Neural crest cell (in vitro differentiated cells): ENCODE measurements at places on chromosomes 5 and 9. TPM values are rescaled to one million over a fixed set of nuclear protein-coding genes. Genes with fewer than 3 reads are reported as not detected.

AGXT2 gene
- total RNA-seq, result not detected in 2 replicates

S100Z gene
- total RNA-seq, result not detected in 2 replicates

OLFM1 gene
- total RNA-seq, result 23.3 and 27.2 TPM in 2 replicates

DNA sequence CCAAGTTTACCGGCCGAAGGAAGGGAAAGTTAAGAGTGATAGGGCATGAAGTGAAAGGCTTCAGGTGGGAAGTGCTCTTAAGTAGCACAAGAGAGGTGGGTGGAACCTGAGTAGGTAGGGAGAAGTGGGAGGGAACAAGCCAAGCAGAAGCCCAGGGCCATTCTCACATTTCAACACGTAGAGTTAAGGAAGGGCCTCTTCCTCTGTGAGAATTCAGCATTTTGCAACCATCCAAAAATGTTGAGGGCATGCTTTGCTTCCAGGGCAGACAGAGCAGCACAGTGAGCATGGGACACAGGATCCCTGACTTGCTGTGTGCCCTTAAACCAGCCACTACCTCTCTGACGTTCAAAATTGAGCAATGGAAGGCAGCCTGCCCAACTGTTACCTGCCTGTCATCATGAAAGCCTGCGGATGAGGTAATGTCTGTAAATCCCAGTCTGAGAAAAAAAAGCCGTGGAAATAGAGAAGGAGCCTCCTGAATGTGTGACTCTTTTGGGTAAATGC, 3.3 kb downstream of the CYFIP2 start:
- DNase-seq, result no peak

DNA sequence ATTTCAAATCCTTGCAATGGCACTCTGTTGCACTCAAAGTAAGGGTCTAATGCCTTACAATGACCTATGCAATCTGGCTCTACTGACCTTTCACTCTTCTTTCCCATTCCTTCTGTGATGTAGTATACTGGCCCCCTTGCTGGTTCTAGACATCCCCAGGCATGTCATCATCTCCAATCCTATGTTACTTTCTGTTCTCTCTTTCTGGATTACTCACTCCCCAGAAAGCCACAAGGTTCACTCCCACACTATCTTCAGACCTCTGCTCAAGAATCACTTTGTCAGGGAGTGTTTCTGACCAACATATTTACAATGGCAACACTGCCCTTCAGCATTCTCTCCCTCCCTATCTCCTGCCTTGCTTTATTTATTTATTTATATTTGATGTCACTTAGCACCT, 802.2 kb upstream of the WWC1 start:
- no peak for DNase-seq

- DNase-seq, result no peak
Measured at GRCh38 chr9:38284588-38285051, 107.9 kb upstream of the ALDH1B1 start.
